Type B pancreatic cell (in vitro differentiated cells): ENCODE measurements at places on chromosomes 4 and X. TPM values are rescaled to one million over a fixed set of nuclear protein-coding genes. Genes with fewer than 3 reads are reported as not detected.
A peak's percentile ranks its signal among the peaks of the same experiment; 100 is the strongest.

GRCh38 chr4:56728512-56728911 is 47.4 kb upstream of the HOPX start:
- H3K36me3 ChIP-seq: no peaks in the 10 kb centered on the region
- H3K27me3 ChIP-seq: no peaks in the 10 kb centered on the region
- no peak for DNase-seq
- no peak overlapping the region for H3K27ac ChIP-seq

GRCh38 chr4:73676861-73677323 is 56.7 kb upstream of the RASSF6 start:
- no peak overlapping the region for H3K4me3 ChIP-seq
- H3K4me1 ChIP-seq: peaks cover 6% of the 10 kb centered on the region
- no peak for DNase-seq
- no peaks in the 10 kb centered on the region for H3K27me3 ChIP-seq
- H3K27ac ChIP-seq: peak overlapping the region; percentile 39

GRCh38 chr4:73589261-73589847 is 30.9 kb downstream of the RASSF6 start:
- H3K36me3 ChIP-seq: no peaks in the 10 kb centered on the region
- DNase-seq: no peak
- H3K27ac ChIP-seq: peak overlapping the region; percentile 24
- H3K27me3 ChIP-seq: no peaks in the 10 kb centered on the region

DNA sequence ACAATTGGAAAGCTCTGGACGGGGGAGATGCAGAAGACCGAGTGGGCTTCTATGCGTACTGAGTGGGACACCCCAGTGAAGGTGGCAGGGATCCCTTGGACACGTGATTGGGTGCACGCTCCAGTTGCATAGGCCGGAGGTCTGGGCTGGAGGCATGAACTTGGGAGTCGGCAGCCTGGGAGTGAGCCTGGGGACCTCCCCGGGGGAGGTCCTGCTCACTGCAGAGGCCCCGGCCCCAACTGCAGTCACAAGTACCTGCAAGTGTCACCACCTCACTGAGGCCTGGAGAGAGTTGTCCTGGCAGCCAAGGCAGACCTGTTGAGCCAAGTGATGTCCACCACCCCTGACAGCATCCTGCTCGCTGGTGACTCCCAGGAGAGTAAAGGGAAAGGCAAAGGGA is 49.3 kb upstream of the HMX1 start:
- no peak overlapping the region for H3K27ac ChIP-seq
- H3K4me3 ChIP-seq: no peak overlapping the region
- peaks cover 50% of the 10 kb centered on the region for H3K27me3 ChIP-seq
- H3K36me3 ChIP-seq: no peaks in the 10 kb centered on the region

DNA sequence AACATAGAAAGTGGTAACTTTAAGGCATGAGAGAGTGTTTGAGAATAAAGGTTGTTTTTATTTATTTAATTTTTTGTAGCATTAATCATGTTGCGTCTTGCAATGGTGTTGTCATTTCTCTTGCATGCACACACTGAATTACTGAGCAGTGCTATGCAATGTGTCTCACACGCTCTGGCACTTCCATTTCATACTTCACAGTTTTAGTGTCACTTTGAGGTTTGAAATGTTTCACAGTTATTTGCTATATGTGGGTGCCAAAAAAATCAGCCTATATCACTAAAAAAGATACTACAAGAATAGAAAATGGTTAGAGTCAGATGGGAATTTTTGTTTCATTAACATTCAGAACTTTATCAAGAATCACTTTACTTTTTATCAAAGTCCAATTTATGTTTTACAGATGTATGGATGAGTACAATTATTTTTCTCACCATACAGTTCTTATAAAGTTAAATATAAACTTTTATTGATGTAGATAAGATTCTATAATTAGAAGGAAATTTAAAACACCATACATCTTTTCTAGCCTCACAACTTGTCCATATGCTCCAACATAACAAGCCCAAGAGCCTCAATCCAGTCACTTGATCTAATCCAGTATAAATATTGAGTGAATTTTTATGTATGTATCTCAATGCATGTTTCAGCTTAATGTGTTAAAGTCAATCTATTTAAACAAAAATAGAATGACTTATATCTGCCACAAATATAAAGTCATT is 114.0 kb downstream of the IQCM start:
- no peak overlapping the region for H3K27ac ChIP-seq
- H3K27me3 ChIP-seq: peaks cover 5% of the 10 kb centered on the region
- no peak overlapping the region for H3K4me3 ChIP-seq
- H3K4me1 ChIP-seq: no peaks in the 10 kb centered on the region
- DNase-seq: no peak
- H3K36me3 ChIP-seq: no peaks in the 10 kb centered on the region

DNA sequence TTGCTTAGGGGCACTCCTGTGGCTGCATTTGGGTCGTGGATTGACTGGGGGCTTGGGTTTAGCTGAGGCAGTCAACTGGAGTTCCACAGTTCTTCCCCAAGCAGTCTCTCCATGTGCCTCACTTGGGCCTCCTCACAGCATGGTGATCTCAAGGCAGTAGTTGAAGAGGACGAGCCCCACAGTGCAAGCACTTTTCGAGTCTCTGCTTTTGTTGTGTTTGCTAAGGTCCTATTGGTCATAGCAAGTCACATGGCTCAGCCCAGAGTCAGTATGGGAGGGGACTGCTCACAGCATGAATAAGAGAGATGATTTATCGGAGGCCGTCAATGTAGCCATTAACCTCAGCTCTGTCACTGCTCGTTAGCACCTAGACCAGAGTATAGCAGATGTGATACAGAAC is 29.7 kb downstream of the BMX start:
- no peak for DNase-seq
- no peak overlapping the region for H3K4me3 ChIP-seq
- H3K36me3 ChIP-seq: no peaks in the 10 kb centered on the region
- peaks cover 9% of the 10 kb centered on the region for H3K4me1 ChIP-seq
- H3K27me3 ChIP-seq: peaks cover 7% of the 10 kb centered on the region

- H3K36me3 ChIP-seq: no peaks in the 10 kb centered on the region
- no peaks in the 10 kb centered on the region for H3K4me1 ChIP-seq
- DNase-seq: no peak
- no peak overlapping the region for H3K4me3 ChIP-seq
- no peaks in the 10 kb centered on the region for H3K27me3 ChIP-seq
Observed at GRCh38 chr4:184053434-184053833, 148.3 kb downstream of the STOX2 start.

DNA sequence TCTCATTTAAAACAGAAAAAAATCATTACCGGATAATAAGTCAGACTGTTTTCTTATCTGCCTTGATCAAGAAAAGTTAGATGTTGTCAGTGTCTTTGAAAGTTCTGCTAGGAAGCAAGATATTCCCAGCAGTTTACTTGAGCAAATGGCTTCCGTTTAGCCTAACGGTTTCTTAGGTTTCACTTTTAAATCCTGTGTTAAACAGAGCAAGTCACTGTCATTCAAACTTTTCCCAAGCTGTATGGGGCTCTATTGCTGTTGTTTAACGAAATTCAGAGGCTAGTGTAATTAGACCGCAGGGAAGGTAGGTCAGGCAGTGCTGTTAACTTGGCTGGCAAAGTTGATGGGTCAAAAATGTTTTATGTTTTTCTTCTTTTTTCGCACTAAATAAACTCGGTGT is 80.3 kb upstream of the NEIL3 start:
- no peak for DNase-seq
- no peaks in the 10 kb centered on the region for H3K36me3 ChIP-seq
- no peak overlapping the region for H3K4me3 ChIP-seq
- no peak overlapping the region for H3K27ac ChIP-seq

- H3K27ac ChIP-seq: no peak overlapping the region
- no peak overlapping the region for H3K4me3 ChIP-seq
- H3K27me3 ChIP-seq: no peaks in the 10 kb centered on the region
Observed at GRCh38 chrX:50115973-50116372, 84.8 kb downstream of the AKAP4 start.

DNA sequence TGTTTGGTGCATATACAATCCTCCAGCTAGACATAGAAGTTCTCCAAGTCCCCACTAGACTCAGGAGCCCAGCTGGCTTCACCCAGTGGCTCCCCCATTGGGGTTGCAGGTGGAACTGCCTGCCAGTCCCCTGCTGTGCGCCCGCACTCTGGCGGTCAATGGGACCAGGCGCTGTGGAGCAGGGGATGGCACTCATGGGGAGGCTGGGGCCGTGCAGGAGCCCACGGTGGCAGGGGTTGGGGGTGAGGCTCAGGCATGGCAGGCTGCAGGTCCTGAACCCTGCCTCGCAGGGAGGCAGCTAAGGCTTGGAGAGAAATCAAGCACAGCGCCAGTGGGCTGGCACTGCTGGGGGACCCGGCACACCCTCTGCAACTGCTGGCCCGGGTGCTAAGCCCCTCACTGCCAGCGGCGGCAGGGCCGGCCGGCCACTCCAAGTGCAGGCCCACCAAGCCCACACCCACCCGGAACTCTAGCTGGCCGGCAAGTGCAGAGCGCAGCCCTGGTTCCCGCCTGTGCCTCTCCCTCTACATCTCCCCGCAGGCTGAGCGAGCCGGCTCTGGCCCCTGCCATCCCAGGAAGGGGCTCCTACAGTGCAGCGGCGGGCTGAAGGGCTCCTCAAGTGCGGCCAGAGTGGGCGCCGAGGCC is 12.7 kb upstream of the TMPRSS11D start:
- no peaks in the 10 kb centered on the region for H3K27me3 ChIP-seq
- H3K4me3 ChIP-seq: no peak overlapping the region
- H3K36me3 ChIP-seq: no peaks in the 10 kb centered on the region
- no peak for DNase-seq
- H3K27ac ChIP-seq: no peak overlapping the region

NALF2 gene
- 1.8 and 3.4 TPM in 2 replicates for total RNA-seq

BTK gene
- 0.34 and 0.38 TPM in 2 replicates for total RNA-seq

RAI2 gene
- 5.7 and 7.9 TPM in 2 replicates for total RNA-seq
